ENCODE measurements at places on chromosomes 3 and 15. TPM values are rescaled to one million over a fixed set of nuclear protein-coding genes. Genes with fewer than 3 reads are reported as not detected.

DNA sequence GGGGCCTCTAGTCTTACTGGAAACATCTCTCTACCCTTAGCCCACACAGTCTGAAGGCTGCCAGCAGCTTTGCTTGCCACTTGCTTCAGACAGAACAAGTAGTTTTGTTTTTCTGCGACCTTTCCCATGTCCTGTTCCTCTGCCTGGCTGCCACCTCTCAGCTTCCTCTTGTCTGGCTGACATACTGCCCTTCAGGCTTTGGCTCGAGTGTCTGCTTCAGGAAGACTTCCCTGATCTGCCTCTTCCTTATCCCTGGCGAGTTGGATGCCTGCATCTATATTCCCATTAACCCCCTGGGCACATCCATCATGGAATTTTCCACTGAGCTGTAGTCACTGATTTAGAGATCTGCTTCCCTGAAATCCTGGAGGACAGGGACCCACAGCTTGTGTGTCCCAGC lies 25.1 kb upstream of the CPNE9 start:
- ATAC-seq = no peak

DNA sequence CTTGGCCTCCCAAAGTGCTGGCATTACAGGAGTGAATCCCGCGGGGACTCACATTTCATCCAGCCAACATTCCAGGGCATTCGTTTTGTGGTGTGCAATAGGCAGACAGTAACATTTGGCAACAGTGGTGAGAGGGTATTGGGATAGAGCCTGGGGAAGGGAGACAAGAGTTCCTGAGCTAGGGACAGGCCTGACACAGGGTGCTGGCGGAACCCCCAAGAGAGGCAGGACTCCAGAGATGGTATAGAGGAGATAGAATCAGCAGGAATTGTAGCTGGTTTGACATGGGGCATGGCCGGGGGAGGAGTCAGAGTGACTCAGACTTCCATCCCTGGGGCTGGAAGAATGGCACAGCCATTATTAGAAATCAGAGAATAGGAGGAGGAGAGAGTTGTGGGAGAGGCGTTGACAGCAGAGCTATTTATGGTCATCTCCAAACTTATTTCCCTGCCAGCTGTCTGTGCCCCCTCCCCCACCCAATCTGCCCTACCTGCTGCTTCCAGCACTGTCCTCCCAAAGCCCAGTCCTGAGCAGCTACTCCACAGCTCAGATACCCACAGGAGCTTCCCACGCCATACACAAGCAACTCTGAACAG lies 4.4 kb upstream of the IDH2 start:
- peak; percentile 46 for ATAC-seq

DNA sequence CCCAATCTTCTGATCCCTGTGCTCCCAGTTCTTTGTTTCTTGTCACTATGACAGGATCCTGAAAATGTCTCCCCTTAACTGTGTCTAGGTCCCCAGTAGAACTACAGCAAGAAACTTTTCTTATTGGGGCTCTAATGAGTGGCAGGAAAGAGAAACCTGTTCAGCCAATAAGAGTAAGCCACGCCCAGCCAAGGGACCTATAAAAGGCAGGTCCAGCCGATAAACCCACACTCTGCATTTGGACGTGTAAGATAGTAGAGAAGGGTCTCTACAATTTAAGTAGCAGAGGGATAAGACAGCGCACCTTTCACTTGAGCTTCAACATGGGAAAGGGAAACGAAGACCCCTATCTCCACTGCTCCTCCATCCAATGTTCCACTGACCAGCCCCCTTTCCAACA lies 149.9 kb downstream of the LMLN start:
- no peak for ATAC-seq

DNA sequence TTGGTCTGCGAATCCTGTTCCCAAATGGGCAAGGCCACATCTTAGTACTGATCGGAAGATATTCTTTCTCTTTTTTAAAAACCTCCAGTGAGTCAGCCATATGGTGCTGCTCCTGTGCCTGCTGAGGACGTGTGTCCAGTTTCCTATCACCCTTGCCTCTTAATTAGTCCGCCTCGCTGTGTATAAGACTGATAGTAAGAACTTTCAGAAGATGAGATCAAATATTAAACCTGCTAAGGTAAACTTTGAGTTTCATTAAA lies 612 bp downstream of the UBA5 start:
- peak; percentile 4 for ATAC-seq

- peak; percentile 91 for ATAC-seq
These were observed 54.5 kb upstream of the ABHD10 start for GRCh38 chr3:111924283-111924682.

DNA sequence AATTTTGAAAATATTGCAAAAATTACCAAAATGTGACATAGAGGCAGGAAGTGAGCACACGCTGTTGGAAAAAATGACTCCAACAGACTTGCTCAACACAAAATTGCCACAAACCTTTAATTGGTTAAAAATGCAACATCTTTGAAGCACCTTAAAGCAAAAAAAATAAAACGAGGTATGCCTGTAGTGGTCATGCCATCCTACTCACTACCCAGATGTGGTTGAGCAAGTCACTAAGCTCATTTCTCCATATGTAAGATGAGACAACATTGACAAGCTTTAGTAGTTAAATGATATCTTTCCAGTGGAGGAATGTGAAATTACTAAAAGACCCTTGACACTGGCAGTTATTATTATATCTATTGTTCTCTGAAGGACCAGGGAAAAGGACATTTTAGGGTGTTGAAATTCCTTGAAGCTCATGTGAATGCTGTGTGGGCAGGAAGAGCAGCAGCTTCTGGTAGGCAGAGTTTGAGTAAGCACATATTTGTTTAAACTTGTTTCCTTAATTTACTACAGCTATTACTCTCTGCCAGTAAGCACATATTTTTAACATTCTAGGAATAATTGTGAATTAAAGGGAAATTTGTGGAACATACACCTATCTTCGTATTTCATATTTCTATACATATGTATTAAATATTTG lies 131.6 kb upstream of the P2RY1 start:
- ATAC-seq = no peak

GRCh38 chr3:35596335-35596995 lies 42.9 kb upstream of the ARPP21 start:
- ATAC-seq = no peak

DNA sequence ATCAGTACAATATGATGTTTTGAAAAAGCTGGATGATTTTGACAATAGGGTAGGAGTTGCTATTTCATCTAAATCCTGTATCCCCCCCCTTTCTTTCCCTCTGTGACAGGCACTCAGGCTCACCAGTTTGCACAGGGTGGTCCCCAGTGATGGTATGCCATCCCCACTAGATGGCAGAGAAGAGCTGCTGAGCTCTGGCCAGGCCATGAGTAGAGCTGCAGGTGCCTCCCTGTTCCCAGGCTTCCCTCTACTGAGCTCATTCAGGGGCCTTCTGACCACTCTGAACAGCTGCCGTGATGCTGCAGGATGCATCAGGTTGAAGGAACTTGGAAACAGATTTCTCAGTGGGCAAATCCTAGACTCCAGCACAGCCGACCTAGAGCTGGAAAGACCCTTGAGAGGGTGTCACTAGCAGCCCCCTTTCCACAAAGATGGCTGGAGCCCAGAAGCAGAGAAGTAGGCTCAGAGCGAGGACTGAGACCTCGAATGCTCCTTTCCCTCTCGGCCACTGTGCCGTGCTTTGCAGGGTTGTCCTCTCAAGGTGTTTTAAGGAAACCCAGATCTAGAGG lies 45.1 kb downstream of the EFCAB12 start:
- peak; percentile 73 for ATAC-seq

- no peak for ATAC-seq
These were observed 57.6 kb downstream of the NUP210 start for GRCh38 chr3:13362551-13362950.

DNA sequence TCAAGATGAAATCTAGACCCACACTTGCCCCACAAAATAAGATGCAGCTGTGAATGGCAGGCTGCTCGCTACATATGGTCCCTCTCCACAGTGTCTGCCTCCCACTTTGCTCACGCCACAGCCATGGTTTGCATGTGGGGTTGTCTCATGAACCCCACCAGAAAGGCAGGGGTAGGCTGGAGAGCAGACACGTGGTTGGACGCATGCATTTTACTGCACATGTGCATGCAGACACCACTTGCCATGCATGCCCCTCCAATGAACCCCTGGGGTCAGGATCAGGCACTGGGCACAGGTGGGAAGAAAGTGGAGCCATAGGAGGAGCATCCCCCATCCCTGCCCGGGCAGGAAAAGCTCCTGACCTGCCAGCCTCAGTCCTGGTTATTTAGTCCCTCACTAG lies 20.7 kb downstream of the SCN5A start:
- ATAC-seq = no peak

Gene DYNLT2B
- total RNA-seq = 10.5 TPM

All from gastroesophageal sphincter (tissue), 4 donors.